Stimulated activated CD8-positive, alpha-beta memory T cell treated with anti-CD3 and anti-CD28 coated beads, Interleukin-15, amount 100 ng/mL, for 48 hours (primary cell): ENCODE measurements at places on chromosomes 7 and 10.

- DNase-seq = no peak
These were observed 16.2 kb downstream of the SLC16A12 start for GRCh38 chr10:89518876-89519842.

- no peak for DNase-seq
These were observed 183.4 kb downstream of the HTR7 start for GRCh38 chr10:90674461-90674860.

GRCh38 chr10:90775351-90776028 is 82.3 kb downstream of the HTR7 start:
- DNase-seq = no peak

DNA sequence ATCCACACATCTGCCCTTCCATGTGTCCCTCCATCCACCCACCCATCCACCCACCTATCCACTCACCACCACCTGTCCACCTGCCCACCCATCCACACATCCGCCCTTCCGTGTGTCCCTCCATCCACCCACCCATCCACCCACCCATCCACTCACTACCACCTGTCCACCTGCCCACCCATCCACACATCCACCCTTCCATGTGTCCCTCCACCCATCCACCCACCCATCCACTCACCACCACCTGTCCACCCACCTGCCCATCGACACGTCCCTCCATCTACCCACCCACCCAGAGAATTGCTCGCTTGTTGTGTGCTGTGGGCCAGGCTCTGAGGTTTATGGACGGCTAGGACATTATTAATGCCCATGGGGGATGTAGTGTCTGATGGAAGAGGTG is 500.2 kb downstream of the DNAJB6 start:
- DNase-seq = no peak

- no peak for DNase-seq
These were observed 111.3 kb upstream of the FOXP2 start for GRCh38 chr7:114303301-114303700.

DNA sequence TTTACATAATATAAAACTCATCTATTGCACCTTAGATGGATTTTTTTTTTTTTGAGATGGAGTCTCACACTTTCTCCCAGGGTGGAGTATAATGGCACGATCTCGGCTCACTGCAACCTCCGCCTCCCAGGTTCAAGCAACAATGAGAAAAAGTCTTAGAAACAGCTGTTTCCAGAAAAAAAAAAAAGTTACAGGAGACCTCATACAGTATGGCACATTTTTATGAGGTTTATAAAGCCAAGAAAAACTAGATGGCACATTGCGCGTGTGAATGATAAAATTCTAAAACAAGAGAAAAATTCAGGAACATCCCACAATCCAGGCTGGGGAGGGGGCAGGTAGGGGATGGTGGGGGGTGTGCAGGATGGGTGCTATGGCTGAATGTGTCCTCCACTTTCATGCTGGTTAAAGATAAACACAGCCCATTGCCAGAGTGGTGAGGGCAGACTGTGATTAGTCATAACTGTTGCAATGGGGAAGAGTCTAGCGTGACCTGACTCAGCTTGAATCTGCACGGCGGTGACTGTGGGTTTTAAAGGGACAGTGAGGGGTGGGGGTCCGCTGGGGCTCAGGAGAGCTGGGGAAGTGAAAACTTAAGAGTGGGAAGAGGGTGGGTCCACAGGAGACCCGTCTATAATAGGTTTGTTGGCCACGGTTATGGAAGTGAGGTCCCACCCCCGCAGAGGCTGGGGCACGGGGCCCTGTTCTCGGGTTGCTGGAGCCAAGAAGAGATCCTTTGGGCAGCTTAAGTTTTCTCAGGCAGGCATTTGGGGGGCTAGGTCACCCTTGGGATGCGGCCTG is 11.9 kb upstream of the LRRC27 start:
- DNase-seq = no peak

DNA sequence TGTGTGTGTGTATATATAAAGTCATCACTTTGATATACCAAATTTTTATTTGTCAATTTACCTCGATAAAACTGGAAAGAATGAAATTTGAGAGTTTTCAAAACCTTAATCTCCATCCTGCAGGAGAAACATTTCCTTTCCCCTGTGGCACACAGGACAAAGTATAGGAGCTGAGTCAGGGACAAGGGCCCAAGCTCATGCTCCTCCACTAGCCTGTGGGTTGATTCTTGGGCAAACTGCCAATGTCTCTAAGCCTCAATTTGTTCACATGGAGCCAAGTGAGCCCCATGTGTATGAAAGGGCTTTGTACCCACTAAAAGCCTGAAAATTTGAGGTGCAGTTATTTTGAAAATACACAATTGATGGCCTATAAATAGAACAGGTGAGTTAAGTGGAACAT is 60.3 kb upstream of the IL6 start:
- no peak for DNase-seq

- DNase-seq = no peak
These were observed 807.5 kb upstream of the SORCS1 start for GRCh38 chr10:107971973-107972372.

DNA sequence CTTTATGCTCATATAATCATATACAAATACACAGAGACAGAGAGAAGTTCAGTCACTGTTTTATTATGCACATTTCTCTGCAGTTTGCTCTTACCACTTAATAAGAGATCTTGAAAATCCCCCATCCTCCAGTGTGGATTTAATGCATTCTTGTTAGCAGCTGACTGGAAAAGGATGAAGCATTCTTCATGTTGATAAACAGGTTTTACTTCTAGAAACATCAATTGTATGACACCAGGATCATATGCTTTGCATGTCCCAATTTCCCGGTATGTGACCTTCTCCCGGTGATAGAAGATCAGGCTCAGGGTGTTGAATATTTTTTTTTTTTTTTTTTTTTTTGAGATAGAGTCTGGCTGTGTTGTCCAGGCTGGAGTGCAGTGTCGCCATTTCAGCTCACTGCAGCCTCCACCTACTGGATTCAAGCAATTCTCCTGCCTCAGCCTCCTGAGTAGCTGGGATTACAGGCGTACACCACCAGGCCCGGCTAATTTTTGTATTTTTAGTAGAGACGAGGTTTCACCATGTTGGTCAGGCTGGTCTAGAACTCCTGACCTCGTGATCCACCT is 6.2 kb upstream of the CREB3L2 start:
- no peak for DNase-seq

- DNase-seq = no peak
These were observed 9.9 kb upstream of the STEAP2 start for GRCh38 chr7:90201500-90202195.

DNA sequence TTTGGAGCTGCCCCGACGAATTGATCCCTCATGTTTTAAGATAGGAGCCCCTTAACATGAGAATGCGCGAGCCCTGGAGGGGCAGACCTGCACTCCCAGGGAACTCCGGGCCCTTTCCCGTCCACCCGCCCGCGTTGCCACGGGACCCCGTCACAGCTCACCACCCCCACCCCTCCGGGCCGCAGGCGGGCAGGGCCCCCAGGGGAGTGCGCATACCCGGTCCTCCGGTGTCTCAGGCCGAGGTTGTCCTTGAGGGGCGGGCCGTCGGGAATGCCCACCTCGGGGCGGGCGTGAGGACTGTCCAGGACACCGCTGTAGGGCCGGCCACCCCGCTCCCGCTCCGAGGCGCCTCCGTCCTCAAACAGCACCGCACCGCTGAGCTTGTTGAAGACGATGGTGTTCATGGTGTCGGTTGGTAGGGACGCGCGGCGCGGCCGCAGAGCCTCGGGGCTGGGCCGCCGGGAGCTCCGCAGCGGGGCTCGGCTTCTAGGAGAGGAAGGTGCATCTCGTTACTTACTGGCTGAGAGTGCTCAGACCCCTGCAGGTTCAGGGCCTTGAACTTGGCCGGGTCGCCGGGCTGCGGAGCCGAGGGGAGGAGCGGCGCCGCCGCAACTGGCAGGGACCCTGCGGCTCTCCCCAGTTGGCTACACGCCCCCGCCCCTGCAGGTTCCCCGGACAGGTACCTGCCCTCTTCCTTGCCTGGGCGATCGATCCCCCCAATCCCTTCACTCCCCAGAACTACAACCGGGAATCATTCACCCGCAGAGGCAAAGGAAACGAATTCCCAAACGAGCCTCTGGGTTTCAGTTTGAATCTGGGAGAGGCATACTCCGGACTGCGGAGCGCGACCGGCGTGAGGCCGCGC is 2.4 kb downstream of the MKX start:
- no peak for DNase-seq

GRCh38 chr10:89047397-89047796 is 56.8 kb downstream of the FAS start:
- DNase-seq = no peak

DNA sequence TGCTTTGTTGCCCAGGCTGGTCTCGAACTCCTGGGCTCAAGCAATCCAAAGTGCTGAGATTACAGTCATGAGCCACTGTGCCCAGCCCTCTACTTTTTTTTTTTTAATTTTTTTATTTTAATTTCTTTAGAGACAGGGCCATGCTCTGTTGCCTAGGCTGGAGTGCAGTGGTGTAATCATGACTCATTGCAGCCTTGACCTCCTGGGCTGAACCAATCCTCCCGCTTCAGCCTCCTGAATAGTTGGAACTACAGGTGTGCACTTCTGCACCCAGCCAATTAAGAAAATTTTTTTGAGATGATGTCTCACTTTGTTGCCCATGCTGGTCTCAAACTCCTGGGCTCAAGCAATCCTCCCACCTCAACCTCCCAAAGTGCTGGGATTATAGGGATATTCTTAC is 528.6 kb downstream of the GATA3 start:
- no peak for DNase-seq

- no peak for DNase-seq
These were observed 8.3 kb upstream of the KAZALD1 start for GRCh38 chr10:101053516-101053915.

GRCh38 chr7:89023877-89024276 is 228.3 kb upstream of the TEX47 start:
- no peak for DNase-seq

DNA sequence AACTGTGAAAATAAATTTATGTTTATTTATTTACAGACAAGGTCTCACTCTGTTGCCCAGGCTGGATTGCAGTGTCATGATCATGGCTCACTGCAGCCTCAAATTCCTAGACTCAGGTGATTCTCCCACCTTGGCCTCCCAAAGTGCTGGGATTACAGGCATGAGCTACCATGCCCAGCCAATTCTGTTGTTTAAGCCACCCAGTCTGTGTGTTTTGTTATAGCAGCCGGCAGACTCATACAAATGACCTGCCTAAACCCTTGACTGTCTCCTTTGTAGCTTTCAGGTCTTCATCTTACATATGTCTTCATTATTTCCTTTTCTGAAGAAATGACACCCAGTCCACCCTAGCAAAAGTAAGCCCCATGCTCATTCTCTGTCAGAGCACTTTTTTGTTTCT is 43.8 kb upstream of the KMT2C start:
- DNase-seq = no peak

DNA sequence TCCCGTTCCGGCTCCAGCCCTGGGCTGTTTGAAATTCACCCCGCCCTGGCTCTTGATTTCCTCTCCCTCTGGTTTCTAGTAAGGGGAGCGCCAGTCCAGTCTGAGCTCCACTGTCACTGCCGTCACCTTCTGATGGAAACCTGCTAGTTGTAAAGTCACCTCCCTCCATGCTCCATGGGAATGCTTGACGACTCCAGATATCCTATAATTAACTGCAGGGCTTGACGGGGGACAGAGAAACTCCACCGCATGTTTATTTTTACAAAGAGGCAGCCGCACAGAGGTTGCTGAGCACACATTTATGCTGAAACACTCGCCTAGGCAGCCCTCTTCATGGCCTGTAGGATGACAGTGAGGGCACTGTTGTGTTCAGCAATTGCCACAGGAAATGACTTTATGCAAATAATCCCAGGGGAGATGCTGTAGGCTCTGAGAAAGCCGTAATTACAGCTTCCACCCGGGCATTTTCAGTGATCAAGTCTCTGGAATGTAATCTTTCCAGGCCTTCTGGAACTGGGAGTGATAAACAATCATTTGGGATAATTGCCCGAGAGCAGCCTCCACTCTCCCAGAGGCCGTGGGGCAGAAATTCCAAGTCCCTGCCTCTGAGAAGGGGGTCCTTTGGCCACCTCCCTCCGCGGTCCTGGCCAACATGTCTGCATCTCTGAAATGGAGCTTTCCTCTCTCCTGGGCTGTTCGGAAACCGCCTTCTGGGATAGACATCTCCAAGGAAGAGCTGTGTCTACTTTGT is 300.5 kb downstream of the KLF6 start:
- DNase-seq = no peak

- DNase-seq = no peak
These were observed 48.7 kb downstream of the GRK5 start for GRCh38 chr10:119256030-119256429.

DNA sequence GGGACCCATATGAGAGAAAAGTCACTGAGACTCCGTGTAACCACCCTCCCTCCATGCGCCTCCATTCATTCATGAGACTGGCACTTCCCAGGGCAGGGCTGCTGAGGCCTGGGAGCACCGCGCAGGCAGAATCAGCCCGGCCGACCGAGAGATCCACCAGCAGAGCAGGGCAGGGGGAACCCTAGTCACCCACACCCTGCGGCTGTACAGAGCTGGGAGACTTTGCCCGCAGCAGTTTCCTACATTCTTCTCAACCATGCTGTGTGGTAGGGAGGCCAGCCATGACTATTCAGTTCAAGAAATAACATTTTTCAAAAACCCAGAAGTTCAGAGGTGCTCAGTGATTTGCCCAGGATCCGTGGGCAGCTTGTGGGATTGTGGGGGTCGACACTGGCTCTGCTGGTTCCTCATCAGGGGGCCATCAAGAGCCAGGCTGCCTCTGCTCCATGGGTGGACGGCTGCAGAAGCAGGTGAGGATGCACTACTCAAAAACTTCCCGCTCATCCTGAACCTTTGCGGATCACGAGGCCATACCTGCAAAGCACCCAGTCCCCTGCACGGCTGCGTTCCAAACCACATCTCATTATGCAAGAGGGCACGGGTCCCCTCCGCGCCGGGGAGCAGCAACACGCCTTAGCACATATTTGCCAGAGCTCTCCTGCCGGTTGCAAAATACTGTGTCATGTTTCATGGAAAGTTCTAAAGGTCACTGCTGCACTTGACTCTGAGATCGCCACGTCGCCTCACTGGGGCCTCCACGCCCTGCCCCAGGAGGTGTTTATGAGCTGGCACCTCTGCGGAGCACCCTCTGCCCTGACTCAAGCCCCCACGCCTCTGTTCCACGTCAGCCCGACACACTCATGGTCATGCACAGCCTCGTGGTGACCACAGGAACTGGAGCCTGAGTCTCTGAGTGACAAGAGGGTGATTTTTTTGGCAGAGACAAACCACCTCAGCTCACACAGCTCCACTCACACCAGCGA is 132.0 kb downstream of the PRKAG2 start:
- DNase-seq = peak; percentile 58

DNA sequence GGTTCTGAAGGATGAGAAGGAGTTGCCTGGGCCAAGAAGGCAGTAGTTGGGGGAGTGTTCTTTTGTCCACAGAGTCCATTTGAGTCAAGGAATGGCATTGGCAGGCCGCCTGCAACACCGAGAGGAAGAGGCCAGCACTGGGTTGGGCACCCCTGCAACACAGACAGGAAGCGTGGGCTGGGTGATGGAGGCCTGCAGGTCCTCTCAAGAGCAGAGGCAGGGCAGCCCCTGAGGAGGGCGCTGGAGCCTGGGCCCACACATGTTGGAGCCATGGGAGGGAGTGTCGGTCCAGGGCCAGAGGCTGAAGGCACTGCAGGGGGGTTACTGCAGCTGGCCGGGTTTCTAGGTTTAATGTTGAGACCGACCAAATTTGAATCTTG is 137.3 kb downstream of the PTPN20 start:
- no peak for DNase-seq

- DNase-seq = no peak
These were observed 65.4 kb upstream of the DNAJB6 start for GRCh38 chr7:157271315-157271990.
